ENCODE measurements at places on chromosomes 11 and 22.

- no peak for DNase-seq
Observed at GRCh38 chr11:68541991-68542390, 81.4 kb downstream of the PPP6R3 start.

DNA sequence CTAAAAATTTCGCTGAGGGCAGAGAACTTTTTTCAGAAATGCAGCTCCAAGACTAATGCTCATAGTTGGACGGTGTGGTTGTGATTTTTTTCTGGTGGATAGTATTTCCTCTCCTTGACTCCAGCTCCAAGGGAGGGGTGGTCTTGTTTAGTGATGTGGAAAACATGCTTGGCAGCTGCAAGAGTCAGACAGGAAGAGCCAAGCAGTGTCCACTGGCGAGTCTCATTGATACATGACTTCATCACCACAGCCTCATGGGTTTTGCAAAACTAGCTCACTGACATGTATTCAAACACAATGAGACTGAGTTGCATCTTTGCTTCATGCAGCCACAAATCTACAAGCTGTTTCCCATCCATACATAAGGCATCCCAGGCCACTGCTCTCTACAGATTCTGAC is 7.3 kb upstream of the KCNJ1 start:
- no peak for DNase-seq

DNA sequence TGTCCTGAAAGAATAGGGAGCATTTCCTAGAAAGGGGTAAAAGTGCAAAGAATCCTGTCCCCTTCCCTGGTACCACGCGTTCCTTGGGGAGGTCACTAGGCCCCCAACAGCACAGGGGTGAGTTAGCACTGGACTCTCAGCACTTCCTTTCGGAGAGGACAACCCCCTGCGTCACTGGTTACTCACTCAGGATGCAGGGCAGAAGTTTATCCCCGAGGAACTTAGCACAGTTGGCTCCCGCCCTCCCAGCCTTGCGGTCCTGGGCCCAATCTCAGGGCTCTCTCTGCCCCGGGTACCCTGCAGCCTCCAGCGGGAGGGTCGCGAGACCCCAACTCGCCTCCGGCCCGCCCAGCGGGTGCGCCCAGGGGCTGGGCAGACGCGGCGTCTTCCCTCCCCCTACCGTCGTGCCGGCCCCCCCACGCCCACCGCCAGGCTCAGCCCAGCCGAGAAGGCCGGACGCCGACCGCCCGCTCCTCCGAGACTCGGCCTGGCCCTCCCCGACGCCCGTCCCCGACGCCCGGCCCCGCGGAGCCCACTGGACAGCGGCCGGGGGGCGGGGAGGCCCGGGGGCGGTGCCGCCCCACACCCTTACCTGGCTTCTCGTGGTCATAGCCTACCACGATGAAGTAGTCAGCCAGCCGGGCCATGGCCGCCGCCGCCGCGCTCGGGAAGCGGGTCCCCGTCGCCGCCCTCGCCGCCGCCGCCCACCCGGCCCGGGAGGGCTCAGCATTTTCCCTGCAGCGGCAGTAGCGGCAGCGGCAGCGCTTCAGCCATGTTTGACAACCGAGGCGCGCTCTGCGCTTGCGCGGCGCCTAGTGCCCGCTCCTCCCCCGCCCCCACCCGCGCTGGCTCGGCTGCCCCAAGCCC is at the start of gene SBF2:
TSS of gene SBF2 (minus strand) at position 797 of the 867 bp plus-strand sequence. CDS start at position 647, 150 bp downstream.
- peak; percentile 91 for DNase-seq

DNA sequence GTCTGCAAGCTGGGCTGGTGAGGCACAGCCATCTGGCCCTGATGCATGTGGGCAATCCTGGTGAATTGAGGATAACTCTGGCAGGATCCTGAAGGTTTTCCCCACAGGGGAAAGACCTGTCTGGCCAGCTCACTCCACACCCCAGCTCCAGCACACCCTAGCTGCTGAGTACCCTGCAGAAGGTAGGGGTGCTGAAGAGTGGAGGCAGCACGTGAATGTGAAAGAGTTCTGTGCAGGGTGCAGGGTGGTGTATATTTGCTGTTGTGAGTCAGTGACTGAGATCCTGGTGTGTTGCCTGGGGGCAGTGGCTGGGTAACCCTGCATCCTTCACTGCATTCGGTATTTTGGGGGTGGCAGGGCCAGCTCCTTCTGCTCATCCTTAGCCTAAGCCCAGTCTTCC is 22.4 kb downstream of the DGAT2 start:
- DNase-seq = no peak

DNA sequence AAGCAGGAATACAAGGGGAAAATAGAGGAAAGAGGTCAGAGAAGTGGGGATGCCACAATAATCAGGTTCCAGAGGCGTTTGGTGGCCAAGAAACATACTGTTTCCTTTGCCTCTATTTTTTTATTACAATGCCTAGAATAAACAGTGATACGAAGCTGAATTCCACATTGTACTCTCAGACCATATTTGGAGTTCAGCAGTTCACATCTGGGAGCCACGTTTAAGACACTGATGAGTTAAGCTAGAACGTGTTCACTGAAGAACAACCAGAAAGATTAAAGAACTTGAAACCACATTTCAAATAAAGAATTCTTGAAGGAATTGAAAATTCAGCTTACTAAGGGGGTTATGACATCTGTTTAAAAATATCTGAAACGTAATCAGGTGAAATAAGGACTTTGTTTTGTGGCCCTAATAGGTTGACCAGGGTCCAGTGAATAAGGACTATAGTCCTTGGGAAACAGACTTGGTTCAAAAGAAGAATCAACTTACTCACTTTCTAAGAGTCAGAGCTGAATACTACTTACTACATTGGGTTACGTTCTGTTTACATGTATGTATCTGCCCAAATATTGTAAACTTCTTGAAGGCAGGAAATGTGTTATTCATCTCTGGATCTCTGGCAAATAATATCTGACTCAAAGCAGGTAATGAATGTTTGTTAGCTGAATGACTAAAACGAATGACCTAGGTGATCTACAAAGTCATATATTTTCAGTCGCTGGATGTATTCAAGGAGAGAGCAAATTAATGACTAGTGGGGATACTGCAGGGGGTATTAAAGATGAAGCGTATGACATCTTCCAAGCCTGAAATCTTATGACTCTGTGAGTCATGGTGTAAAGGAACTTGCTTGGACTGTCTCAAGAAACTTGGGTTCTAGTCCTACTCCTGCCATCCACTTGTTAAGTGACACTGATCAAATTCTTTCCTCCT is 247.0 kb upstream of the NARS2 start:
- DNase-seq = no peak

DNA sequence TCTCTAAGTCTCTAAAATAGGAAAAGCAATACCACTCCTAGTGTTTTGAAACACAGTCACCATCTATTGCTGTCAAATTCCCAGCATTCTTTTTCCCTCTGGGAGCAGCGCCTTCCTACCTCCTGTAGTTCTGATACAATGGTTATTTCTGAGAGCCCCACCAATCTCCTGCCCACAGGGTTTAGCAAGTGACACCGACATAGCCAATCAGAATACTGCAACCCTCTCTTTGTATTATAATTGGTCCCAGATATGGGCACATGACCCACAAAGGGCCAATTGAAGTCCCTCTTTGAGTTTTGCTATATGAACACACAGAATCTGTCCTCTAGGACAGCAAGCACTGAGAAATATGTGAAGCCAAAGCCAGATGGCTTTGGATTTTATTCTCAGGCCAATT is 16.9 kb upstream of the ARHGAP42 start:
- DNase-seq = no peak

GRCh38 chr11:93663021-93663420 is 1.5 kb downstream of the CEP295 start:
- DNase-seq = no peak

GRCh38 chr22:33923660-33924246 is 3.5 kb upstream of the LARGE1 start:
- peak; percentile 78 for DNase-seq

DNA sequence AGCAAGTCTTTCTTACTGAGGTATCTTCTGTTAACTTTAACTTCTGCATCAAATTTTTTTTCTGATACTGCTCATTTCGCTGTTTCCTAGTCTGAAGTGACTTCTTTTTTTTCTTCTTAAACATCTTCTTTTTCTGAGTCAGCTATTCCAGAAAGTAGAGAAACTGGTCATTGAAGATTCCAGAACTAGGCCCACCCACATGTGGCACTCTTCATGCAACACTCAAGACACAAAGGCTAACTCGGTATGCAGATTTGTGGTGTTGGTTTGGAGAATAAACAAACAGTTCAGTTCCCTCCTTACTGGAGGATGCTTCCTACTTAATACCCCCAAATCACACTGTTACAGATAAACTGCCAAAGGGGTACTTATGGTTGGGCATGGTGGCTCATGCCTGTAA is 25.2 kb upstream of the MTCH2 start:
- no peak for DNase-seq

GRCh38 chr11:72657411-72658100 is 16.7 kb downstream of the PDE2A start:
- no peak for DNase-seq

DNA sequence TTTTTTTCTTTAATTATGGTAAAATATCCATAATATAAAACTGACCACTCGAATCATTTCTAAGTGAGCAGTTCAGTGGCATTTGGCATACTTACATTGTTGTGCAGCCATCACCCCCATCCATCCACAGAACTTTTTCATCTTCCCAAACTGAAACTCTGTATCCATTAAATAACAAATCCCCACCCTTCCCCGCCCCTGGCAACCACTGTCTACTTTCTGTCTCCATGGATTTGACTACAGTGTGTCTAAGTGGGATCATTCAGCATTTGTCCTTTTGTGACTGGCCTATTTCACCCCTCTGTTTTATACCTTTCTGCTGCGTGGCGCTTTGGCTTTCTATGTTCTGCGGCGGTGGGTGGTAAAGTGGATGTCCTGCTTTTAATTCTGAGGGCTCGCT is 49.1 kb downstream of the RTN4R start:
- no peak for DNase-seq

- no peak for DNase-seq
Observed at GRCh38 chr11:110076371-110076965, 16.7 kb upstream of the ZC3H12C start.

DNA sequence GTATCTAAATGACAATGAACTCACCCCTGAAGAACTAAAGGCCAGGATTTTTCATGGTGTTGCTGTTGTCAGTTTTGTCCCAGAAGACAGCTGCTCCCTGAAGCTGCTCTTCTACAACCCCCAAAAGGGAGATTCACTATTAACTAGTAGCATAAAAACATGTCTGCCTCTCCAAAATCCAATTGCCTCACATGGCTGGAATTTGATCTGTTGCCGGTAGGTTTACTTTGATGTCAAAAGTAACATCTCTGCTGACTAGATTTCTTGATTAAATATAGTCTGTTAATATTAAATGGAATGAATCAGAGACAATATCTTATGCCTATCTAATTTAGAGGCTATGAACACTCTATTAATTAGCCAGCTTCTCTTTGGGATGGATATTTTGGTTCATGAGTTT is 425.4 kb downstream of the ETS1 start:
- no peak for DNase-seq

- DNase-seq = no peak
Observed at GRCh38 chr22:33242078-33242477, 183.9 kb upstream of the SYN3 start.

DNA sequence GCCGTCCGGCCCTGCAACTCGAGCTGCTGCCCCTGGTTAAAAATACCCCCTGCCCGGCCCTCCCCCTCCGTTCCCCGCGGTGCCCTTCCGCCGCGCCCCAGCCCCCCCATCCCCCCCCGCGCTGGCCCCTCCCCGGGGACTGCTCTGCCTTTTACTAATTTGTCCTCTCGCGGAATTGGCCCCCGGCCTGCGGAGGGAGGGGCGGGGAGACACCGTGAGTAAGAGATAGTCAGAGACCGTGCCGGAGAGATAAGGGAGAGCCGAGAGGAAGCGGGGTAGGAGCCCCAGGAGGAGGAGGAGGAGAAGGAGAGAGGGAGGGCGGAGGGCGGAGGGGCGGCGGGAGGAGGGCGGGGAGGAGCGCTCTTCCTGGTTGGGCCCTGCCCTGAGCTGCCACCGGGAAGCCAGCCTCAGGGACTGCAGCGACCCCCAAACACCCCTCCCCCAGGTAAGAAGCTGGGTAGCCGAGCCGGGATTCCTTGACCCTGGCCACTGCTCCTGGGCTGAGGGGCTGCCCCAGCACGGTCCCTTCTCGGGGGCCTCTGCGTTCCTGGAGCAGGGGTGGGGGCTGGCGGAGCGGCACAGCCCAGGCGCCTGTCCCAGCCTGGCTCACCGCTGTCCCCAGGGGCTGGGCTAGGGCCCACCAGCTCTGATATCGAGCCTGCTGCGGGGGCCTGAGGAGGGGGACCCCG is at the start of gene CAPN1:
TSS of gene CAPN1 (plus strand) at position 360 of the 689 bp plus-strand sequence. CDS start 774 bp downstream, outside the sequence.
- DNase-seq = peak; percentile 41

DNA sequence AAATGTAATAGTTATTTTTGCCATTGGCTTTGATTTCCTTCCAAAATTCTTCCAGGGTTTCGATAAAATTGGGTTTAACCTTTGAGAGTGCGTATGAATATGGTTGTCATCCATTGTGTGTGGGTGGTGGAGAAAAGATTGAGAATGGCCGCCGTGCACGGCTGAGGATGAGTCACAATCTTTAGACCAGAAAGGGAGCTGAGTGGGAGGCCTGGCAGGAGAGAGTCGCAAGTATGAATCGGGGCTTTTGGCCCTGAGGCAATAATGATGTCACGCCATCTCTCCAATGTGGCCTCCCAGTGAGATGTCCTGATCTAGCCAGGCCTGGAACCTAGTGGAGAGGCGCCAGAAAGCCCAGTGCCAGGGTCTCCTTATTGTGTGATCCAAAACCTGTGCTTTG is 33.1 kb upstream of the SMPD1 start:
- no peak for DNase-seq

DNA sequence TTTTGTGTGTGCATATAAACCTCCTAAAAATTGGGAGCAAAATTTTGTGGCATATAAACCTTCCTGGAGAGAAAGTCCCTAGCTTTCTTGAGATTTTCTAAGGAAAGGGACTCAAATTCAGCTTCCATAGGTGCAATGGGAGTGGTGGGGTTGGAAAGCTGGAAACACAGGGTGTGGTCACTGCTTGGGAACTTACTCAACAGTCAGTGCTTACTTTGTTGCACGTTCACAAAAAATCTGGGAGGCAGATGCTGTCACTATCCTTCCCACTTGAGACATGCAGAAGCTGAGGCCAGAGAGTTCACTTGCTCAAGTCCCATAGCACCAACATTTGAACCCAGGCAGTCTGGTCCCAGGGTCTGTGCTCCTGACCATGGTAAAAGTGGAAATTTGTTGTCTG is 3.9 kb upstream of the CATSPERZ start:
- DNase-seq = no peak

DNA sequence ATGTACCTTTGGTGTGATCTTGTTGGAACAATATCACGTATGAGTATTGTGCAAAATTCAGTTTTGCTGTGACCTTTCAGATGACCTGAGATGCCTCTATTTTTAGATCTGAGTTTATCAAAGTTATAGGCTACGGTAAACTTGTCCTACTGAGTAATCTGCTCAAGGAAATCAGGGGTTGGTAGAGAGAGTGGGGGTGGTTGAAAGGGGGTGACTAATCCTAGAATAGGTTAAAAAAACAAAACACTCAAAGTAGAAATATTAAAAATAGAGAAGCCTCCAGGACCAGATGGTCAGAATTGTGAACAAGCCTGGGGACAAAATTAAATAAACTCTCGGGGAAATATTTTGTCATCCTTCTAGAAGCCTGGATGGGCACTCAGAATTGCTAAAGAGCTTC is 59.9 kb upstream of the C11orf87 start:
- no peak for DNase-seq

DNA sequence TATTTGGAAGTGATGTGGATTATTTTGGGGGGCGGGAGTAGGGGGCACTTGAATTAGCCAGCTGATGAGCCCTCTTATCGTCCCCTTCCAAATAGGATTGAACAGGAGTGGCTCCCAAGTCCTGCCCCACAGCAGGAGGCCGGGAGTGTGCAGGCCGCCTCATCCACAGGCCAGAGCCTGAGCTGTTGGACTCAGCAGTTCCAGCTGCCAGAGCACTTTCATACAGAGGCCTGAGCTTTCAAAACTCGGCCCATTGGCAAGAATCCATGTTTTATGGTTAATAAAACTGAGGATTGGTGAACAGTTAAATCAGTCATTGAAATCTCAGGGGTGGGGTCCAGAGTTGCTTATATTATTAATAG is 9.6 kb downstream of the FAM118A start:
- DNase-seq = no peak

Measured in neuronal stem cell (in vitro differentiated cells).